T-cell (primary cell): ENCODE measurements at places on chromosomes 2 and 18.

GRCh38 chr2:185645529-185645928, 93.1 kb upstream of the FSIP2 start:
- DNase-seq, result no peak

DNA sequence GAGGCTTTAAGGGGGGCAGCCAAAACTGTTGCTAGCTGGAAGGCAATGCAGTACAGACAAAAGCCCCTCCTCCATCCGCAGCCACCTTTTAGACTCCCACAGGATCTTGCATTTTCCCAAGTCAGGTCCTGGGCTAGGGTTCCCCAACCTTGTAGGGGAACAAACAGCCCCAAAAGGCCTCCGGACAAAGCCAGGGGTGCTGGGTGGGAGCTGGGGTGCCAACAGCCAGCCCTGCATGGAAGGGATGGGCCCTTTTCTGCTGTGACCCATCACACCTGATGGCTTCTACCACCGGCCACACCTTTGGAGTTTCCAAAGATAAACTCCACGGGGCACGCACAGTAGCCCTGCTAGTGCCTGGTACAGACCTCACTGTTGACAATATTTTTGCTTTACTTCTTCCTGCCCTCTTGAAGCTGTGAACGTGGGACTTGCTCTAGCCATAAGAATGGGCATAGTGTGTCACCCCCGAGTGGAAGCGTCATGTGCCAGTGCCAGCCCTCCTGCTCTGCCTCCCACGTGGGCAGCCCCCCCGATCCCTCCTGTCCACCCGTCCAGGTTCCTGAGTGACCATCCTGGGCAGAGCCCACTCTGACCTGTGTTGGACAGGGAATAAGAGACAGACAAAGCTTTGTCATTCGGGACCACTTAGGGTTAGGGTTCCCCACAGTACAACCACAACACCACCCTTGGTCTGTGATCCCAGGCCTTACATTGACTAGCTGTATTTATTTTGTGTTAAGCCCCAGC, 18.8 kb downstream of the TUBB6 start:
- no peak for DNase-seq

GRCh38 chr2:198476007-198476406, 671.6 kb downstream of the PLCL1 start:
- DNase-seq, result no peak

DNA sequence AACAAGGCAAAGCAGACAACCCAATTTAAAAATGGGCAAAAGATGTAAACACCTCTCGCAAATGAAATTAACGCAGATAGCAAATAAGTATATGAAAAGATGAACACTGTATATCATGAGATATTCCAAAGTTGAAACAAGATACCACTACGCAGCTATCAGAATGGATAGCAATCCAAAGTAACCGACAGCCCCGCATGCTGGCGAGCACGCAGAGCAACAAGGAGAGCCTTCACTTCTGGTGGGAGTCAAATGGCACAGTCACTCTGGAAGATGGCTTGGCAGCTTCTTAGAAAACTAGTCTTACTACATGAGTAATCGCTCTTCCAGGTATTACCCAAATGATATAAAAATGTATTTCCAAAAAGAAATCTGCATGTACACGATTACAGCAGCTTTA, 1.4 kb downstream of the NDUFA10 start:
- DNase-seq, result no peak

DNA sequence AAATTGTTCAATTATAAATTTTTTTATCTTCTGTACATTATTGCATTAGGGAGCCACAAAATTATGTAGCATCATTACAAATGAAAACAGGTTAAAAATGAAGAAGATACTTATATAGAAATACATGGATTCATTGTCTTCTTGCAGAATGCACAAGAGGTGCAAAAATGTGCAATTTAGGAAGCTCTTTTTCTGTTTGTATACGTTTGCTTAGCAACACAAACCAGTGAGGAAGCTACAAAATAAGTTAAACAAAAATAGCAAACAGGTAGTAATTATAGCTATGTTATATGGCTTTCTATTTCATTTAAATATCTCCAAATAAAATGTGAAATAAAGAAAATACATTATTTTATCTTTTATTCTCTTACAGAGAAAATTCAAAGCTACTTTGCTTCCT, 177.6 kb upstream of the SESTD1 start:
- DNase-seq, result no peak

- no peak for DNase-seq
Observed at GRCh38 chr2:109108740-109109139, 20.3 kb upstream of the SH3RF3 start.

- DNase-seq, result no peak
Observed at GRCh38 chr2:215797676-215798075, 215.7 kb downstream of the MREG start.

- peak; percentile 17 for DNase-seq
Observed at GRCh38 chr2:120253021-120253882, 600 bp downstream of the RALB start.

DNA sequence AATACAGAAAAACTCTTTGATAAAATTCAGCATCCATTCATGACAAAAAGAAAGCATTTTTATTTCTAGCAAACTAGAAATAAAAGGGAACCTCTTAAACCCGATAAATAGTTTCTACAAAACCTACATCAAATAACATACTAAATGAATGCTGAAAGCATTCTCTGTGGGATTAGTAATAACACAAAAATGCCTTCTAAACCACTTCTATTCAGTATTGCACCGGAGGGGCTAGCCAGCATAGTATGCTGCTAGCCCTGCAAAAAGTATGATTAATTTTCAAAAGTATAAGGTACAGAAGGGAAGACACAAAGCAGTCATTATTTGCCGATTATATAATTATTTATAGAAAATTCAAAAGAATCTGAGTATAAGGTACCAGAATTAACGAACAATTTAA, 145.2 kb downstream of the DTNB start:
- no peak for DNase-seq

DNA sequence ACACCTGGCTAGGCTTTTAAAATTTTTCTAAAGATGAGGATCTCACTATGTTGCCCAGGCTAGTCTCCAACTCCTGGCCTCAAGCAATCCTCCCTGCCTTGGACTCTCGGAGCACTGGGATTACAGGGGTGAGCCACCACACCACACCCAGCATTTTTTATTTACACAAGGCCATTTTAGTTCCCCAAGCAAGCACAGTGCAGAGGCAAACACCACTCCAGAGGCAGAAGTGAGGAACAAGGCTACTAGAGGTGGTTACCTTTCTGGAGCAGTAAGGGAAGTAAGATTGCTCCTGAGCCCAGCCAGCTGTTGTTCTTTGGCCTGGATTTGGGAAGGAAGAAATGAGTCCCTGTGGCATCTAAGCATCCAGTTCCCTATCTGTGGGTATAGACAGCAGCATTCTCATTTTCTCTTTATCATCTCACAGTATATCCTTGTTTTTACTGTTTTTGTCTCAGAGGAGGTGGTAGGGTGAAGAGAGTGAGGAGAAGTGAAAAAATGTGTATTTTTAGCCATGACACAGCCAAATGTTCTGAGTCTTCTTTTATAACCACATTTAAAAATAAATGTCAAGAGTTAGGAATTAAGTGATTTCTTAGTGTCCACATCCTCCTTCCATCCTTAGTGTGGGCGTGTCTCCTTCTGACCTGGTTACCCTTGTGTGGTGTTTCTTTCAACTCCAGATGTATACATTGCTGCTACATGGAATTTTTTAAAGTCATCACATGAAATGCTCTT, 10.5 kb upstream of the TTC39C start:
- DNase-seq, result no peak

DNA sequence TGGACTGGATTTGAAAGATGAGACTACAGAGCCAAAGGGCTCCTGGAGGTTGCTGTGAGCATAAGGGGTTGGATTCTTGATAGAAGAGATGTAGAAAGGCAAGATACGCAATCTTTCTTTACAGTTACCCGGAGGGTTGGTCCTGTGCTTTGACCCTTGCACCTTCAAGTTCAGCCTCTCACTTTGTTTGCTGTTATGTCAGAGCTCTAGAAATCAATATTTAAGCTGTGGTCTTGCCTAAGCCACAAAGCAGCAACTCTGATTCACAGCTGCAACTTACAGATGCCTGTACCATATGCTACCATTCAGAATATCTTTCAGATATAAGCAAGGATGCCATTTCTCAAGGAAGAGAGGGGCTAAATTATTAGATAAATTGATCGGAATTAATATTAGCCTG, 943.1 kb upstream of the LRRTM1 start:
- no peak for DNase-seq
